ENCODE measurements at places on chromosomes 1 and 21.

DNA sequence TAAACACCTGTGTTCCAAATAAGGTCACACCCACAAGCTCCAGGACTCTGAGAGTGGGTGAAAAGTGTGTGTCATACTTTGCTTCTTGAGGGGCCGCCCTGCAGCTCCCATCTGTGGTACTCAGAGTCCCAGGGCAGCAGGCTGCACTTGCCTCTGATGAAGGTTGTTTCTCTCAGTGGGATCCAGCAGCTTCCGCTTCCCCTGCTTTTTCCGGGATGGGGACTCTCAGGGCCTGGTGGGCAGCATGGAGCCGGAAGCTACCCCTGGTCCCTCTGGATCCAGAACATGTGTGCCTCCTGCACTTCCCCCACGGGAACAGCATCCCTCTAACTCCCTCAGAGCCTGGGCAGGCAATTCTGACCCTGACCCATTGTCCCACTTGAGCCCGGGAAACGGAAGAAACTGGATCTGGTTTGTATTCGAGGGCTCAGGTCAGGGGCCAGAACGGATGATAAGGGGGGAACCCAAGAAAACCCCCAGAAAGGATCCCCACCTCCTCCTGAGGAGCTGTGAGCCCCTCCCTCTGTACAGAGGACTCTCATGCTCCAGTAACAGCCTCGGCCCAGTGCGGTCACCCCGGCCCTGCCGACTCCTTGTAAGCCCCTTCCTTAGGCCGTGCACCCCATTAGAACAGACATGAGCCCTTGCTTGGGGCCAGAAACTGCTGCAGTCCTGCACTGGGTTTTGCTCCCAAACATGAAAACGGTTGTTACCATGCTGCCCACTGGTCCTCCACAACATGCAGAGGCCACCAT, 189.5 kb upstream of the C1orf174 start:
- no peak for DNase-seq

GRCh38 chr21:39004634-39005501, 178.4 kb downstream of the PSMG1 start:
- DNase-seq: no peak

GRCh38 chr1:108114033-108114599, 86.0 kb downstream of the SLC25A24 start:
- DNase-seq: no peak

DNA sequence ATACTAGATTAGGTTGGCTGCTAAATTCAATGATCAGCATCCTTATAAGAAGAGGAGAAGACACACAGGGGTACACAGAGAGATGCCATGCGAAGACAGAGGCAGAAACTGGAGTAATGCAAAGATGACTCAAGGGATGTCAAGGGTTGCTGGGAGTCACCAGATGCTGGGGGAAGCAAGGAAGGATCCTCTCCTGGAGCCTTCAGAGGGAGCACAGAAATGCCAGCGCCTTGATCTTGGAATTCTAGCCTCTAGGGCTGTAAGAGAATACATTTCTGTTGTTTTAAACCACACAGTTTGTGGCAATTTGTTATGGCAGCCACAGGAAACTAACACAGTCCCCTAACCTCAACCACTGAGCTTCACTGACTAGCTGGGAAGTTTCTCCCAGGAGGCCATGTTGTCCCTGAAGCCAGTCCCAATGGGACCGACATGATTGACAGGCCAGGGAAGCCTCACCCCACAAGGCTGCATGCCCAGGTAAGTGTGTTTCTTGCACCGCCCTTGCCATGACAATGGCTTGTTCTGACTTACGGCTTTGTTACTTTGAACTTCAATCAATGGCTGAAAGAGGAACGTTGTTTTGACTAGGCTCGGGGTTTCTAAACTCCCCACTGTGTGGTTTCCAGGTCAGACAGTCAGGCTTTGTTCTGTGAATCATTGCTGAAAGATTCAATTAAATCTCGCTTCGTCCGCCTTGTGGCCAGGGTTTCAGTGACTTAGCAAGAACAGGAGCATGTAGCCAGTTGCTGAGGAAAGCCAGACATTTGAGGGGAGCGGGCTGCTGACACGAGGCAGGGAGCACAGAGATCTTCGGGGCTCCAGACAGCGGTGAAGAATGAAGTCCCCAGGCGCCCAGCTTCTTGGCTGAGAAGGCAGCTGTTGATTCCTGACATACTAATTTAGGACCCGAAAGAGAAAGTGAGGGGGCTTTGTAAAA, 62.3 kb downstream of the RUNX1 start:
- DNase-seq: peak; percentile 95

DNA sequence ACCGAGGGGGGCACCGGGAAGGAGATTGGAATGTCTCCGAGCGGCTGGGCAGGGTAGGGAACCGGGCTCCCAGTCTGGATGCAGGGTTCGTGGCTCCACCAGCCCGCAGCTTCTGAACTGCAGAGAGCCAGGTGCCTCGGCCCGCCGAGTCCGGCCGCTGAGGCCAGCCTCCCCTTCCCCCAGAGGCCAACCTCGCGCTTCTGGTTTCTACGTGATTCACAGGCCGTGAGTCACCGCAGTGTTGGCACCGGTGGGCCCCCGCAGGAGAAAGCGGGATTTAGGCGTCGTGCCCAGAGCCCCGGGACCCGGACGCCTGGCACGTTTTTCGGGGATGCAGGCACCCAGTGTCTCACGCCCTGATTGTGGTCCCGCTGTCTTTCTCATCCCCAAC, 458 bp downstream of the CRABP2 start:
- DNase-seq: peak; percentile 86

DNA sequence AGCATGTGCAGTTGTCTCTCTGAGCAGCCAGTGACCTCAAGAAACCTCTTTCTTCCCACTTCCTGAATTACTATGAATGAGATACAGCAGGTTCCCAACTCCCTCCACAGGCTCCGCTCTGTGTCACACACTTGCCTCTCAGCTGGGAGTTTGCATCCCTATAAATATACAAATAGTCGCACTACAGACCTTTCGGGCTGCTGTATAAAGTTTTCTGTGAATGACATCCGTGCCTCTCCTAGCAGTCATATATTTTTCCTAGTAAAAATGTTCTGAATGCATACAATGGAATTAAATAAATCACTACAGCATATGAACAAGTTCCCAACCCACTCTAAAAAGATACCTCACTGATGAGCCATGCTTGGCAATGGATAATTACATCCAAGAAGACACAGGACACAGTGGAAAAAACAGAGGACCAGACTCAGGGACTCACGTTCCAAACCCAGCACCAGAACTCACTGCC, 66.8 kb downstream of the CAPZB start:
- no peak for DNase-seq

- no peak for DNase-seq
These were observed 80.8 kb downstream of the MORN1 start for GRCh38 chr1:2310332-2311183.

- no peak for DNase-seq
These were observed 61.8 kb upstream of the CD1D start for GRCh38 chr1:158118713-158119402.

GRCh38 chr1:32650752-32651460, at the start of gene RBBP4:
Gene RBBP4 (plus strand): TSS chr1:32651208. CDS start chr1:32651307, 99 bp downstream.
- DNase-seq: peak; percentile 98

DNA sequence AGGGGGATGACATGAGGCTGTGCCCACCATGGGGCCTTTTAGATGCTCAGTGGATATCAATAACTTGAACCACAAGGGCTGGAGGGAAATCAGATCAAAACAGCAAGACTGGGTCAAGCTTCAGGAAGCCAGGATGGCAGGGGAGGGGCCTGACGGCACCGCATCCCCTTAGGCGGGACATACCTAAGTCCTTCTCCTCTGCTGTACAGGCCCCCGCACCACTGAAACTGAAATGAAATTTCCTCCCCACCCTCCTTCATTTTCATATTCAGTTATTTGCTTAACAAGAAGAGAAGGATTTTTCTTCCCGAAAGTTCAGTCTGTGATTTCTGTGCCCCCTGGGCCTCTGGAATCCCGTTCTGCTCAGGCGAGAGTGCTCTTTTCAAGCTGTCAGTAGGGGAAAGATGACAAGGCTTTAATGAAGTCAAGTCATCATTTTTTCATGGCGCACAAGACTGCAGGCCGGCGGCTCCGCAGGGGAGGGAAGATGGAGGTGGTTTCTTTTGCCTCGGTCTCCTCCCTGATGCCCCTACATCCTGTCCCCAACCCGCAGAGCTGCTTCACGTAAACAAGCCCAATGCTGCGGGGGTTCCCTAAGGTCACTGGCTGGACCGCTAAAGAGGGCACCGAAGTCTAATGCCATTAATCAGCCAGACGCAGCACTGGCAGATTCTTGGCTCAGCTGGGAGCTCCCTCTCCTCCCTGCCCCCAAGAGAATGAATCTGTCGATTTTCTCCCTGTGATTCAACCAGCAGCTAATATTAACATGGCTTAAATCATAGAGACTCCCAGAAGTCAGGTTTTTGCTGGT, 264.8 kb downstream of the C1orf94 start:
- DNase-seq: no peak

DNA sequence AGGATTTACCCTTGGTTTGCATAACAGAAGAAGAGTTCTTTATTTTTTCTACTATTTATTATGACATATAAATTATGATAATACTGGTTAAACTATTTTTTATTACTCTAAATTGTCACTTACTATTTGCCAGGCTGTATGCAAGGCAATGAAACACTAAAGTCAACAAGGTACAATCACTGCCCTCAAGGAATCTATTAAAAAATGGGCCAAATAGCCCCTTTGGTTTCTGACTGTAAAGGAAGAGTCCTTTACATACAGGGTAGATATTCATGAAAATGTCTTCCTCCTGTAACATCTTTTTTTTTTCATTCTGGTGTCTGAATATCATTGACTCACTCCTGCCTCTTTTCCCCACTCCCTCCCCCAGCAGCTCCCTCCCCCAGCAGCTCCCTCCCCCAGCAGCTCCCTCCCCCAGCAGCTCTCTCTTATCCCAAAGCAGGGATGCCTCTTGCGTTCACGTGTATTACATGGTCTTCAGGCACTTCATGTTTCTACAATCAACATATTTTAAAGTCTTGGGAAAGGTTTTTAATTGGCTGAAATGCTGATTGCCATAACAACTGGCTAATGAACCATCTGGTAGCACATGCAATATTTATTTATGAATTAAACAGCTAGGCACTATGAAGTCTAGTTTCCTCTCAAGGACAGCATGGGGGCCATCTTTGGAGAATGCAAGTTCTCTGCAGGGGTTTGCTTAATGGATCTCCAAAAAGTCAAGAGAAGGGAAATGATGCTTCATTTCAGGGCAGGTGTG, 400.4 kb upstream of the PLXNA2 start:
- no peak for DNase-seq

GRCh38 chr1:209455145-209455544, 128.4 kb upstream of the CAMK1G start:
- peak; percentile 35 for DNase-seq

- no peak for DNase-seq
These were observed 122.7 kb downstream of the ST6GALNAC5 start for GRCh38 chr1:76989976-76990375.

- no peak for DNase-seq
These were observed 52.4 kb upstream of the FMO3 start for GRCh38 chr1:171038284-171038683.

DNA sequence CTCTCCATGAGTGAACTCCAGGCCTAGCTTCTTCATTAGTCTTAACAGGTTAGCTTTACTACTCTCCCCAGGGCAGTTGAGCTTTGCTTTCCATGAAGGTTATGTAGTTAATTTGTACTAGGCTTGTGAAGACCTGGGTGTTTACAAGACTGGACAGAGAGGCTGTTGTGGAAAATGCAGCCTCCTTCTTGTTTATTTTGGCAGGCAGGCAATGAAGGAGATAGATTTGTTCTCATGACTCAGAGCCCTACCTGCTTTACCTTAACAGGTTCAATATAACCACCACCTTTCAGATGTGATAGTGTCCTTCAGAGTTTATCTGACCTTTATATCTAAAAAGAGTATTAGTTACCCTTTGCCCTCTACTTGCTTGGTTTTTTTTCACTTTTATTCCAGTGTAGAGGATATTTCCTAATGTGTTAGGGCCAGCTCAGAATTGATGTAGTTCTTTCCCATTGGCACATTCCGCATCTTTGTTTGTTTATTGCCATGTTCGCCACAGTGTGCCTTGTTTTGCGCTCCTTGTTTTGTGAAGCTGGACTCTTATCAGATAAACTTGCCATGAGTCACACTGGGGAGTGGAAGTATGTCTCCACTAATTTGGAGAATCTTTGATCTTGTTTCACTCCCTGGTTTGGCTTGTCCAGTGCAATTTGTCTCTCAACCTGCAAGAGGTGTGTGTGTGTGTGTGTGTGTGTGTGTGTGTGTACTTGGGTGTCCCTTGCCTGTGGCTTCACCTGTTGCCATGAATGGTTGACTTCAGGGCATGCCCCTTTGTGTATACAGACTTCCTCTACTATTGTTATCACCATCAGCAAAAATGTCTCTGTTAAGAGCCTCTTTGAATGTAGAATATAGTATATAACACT, 87.4 kb upstream of the MACF1 start:
- DNase-seq: peak; percentile 72

DNA sequence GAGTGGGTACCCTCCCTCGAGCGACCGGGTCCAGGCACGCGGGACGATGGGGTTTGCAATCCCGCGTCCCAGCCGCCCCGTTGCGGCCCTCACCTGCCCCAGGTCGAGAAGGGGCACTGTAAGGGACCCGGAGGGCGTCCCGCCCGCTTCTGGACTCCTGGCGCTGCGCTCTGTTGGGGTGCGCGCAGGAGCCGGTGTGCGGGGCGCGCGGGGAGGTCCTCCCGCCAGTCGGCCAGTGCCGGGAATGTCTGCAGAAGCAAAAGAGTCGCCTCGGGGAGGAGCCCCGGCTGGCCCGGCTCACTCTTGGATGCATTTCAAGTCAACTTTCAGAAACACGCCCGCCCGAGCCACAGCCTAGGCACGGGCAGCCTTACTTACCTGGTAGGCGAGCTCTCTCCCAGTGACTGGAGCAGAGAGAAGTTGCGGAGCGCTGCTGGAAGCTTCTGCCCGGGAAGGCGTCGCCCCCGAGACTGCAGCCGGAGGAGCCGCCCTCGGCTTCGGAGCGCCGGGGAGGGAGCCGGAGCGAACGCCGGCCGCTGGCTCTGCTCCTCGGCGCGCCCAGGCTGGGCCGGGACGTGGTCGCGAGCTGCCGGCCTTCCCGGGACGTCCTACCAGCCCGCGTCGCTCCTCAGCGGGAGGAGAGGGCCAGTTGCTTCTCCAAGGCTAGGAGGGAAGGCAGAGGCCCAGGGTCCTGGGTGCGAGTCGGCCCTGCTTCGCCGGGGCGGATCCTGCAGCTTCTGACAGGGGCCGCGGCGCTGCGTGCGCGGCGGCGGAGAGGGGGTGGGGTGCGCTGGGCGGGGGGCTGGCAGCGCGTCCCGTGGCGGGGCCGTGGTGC, at the start of gene LMX1A:
Gene LMX1A (minus strand): TSS at position 739 of the 835 bp plus-strand sequence. CDS start 1,156 bp downstream, outside the sequence.
- peak; percentile 17 for DNase-seq

- no peak for DNase-seq
These were observed 15.8 kb downstream of the GADD45A start for GRCh38 chr1:67700692-67701410.

DNA sequence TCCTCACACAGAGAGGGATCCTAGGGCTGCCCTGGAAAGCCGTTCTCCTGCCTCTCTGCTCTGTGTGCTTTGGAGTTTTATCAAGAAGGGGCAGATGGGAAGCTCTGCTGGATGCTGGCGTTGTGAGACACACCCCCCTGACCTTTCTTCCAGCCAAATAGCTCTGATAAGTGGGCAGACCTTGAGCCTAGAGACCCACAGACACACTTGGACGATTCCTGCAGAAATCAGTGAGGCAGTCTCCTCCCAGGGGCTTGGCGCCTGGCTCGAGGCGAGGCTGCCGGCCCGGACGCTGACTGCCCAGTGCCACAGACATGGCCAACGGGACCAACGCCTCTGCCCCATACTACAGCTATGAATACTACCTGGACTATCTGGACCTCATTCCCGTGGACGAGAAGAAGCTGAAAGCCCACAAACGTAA, at the start of gene MRAP:
Gene MRAP (plus strand): TSS at position 198 of the 424 bp plus-strand sequence. CDS start 117 bp downstream, at position 315.
- DNase-seq: no peak

All from mammary epithelial cell (primary cell).